Small intestine (tissue), 16 donors: ENCODE measurements at places on chromosomes 2 and 18. TPM values are rescaled to one million over a fixed set of nuclear protein-coding genes. Genes with fewer than 3 reads are reported as not detected.

The UGT1A5 gene
- polyA plus RNA-seq: 0.15 TPM

The SEMA4F gene
- not detected for polyA plus RNA-seq

The CDK5R2 gene
- 1.4 TPM for polyA plus RNA-seq

The BOLL gene
- polyA plus RNA-seq: not detected

DNA sequence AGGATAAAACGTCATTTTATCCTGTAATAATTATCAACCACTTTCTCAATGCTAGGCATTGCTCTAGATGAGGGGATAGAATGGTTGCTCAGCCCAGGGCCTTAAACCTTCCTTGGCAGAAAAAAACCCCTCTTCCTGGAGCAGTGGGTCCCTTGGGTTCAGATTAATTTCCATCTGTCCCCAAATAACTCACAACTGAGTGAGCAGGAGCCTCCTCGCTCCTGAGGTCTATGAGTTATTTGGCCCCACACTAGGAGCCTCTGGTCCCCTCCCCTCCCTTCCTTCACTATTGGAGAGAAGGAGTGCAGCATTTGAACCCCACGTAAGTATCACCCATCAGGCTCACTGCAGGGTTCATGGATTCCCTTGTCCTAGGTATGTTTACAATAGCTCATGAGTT is 157.5 kb upstream of the FHL2 start:
- no peak overlapping the region for H3K4me3 ChIP-seq
- no peak for DNase-seq
- peaks cover 3% of the 10 kb centered on the region for H3K36me3 ChIP-seq
- H3K4me1 ChIP-seq: no peaks in the 10 kb centered on the region

GRCh38 chr2:133768256-133768655 is 200.0 kb upstream of the NCKAP5 start:
- no peak for DNase-seq
- H3K4me3 ChIP-seq: no peak overlapping the region
- H3K27me3 ChIP-seq: no peaks in the 10 kb centered on the region
- H3K4me1 ChIP-seq: no peaks in the 10 kb centered on the region
- H3K36me3 ChIP-seq: no peaks in the 10 kb centered on the region

GRCh38 chr2:84493514-84493913 is 22.8 kb upstream of the DNAH6 start:
- no peak overlapping the region for H3K4me3 ChIP-seq
- H3K27ac ChIP-seq: no peak overlapping the region
- DNase-seq: no peak
- no peaks in the 10 kb centered on the region for H3K27me3 ChIP-seq
- no peaks in the 10 kb centered on the region for H3K4me1 ChIP-seq

GRCh38 chr18:77220726-77221125 is 28.9 kb upstream of the GALR1 start:
- no peaks in the 10 kb centered on the region for H3K36me3 ChIP-seq
- H3K4me1 ChIP-seq: no peaks in the 10 kb centered on the region
- no peak overlapping the region for H3K4me3 ChIP-seq
- no peak for DNase-seq
- H3K27me3 ChIP-seq: no peaks in the 10 kb centered on the region

DNA sequence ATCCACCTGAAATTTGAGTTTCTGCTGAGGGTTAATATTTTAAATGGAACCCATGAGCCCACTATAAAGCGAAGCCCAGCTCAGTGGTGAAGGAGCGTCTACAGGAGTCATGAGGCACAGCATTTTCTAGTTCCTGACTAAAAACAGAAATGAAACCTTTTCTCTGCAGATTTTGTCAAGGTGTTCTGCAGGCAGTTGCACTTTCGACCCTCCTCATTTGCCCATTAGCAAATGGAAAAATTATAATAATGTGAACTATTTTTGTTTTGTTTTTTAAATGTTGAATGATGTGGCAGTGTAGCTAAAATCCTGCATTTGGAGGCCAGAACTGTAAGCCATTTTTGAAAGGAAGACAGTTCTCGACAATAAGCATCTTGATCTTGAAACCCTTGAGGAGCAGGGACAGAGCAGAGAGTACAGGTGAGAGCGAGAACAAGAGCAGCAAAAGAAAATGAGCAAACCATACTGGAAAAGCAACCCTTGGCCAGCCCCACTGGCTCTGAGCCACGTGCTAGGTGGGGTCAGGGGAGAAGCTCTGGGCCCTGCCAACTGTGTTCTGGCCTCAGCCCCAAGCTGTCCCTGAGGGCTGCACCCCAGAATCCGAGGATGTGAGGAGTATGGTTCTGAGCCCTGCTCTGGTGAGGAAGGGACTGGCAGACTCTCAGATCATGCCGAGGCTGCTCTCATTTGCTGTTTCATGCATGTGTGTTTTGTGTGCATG is 26.4 kb upstream of the COPS8 start:
- H3K4me3 ChIP-seq: no peak overlapping the region
- H3K36me3 ChIP-seq: no peaks in the 10 kb centered on the region
- H3K27ac ChIP-seq: no peak overlapping the region
- no peaks in the 10 kb centered on the region for H3K27me3 ChIP-seq
- no peaks in the 10 kb centered on the region for H3K4me1 ChIP-seq
